Activated naive CD4-positive, alpha-beta T cell treated with anti-CD3 and anti-CD28 coated beads, Interleukin-2, amount 50 U/mL, for 72 hours (primary cell): ENCODE measurements at places on chromosomes 5 and 9. TPM values are rescaled to one million over a fixed set of nuclear protein-coding genes. Genes with fewer than 3 reads are reported as not detected.

The SNX30 gene
- 5.6 TPM for total RNA-seq

The IL9 gene
- 0.43 TPM for total RNA-seq

GRCh38 chr5:172640822-172641358, at the start of gene NEURL1B:
TSS of gene NEURL1B (plus strand) at chr5:172641263. CDS start at chr5:172641407, 144 bp downstream.
- peak; percentile 57 for DNase-seq

DNA sequence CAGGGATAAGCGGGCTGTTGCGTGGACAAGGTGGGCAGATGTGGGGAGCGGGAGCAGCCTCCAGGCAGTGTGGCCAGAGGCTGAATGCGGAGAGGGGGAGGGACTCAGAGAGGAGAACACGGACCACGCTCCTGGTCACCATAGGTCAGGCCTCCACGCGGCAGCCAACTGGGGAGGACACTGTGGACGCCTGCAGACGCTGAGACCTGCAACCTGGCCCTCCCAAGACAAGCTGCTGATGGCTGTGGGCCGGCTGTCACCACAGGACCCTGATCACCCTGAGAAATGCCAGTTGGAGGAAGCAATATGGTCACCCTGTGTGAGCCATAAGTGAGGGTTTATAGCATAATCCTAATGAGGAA, 16.8 kb downstream of the LPCAT1 start:
- no peak for DNase-seq

GRCh38 chr9:133718563-133719315, 19.4 kb downstream of the SARDH start:
- no peak for DNase-seq

DNA sequence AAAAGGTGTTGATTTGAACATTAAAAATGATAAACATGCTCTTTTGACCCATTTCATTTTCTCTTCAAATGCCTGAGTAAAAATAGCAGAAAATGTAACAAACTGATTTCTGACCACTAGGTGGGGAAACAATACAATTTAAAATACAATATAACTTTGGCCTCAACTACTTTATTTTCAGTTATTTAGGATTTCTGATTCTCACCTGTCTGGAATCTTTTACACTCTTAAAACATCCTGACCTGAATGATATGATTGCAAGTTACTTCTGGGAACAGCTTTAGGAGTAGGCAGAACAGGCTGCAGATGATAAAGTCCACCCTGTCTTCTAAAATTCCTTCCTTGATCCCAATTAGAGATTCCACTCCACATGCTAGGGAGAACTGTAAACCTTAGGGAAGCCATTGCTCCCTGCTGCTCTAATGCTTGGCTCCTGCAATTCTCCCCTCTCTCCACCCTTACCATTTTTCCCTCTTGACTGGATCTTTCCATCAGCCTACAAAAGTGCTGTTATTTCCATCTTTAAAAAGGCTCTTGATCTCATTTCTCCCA, 70.3 kb downstream of the FYB1 start:
- DNase-seq, result no peak

The CNTFR gene
- total RNA-seq, result 0.34 TPM

The FTMT gene
- total RNA-seq, result not detected

- no peak for DNase-seq
Measured at GRCh38 chr5:76717222-76718083, 1.5 kb downstream of the F2R start.

DNA sequence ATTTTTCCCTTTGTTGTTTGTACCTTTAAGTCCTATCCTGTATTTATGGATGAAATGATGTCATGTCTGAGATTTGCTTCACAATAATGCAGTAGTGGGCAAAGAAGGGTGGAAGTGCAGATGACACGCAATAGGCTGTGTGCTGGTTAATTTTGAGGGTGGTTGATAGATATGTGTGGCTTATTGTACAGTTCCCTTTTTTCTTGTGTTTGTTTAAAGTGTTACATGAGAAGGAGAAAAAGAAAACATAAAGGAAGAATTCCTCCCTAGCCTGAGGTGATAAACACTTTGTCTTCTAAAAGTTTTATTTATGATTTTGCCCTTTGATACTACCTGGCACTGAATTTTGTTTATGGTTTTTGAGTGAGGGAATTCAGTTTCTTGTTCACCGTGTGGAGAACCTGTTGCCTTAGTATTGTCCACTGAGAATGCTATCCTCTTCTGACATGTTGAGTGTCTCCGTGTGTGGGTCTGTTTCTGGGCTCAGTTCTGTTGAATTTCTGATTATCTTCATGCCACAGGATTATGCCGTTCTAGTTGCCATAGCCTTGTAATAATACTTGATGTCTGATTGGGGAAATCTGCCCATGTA, 52.3 kb upstream of the FAM120AOS start:
- DNase-seq, result no peak

GRCh38 chr5:104084896-104085295, 522.3 kb upstream of the NUDT12 start:
- no peak for DNase-seq

- DNase-seq, result no peak
Measured at GRCh38 chr9:12859704-12860251, 85.0 kb downstream of the LURAP1L start.

DNA sequence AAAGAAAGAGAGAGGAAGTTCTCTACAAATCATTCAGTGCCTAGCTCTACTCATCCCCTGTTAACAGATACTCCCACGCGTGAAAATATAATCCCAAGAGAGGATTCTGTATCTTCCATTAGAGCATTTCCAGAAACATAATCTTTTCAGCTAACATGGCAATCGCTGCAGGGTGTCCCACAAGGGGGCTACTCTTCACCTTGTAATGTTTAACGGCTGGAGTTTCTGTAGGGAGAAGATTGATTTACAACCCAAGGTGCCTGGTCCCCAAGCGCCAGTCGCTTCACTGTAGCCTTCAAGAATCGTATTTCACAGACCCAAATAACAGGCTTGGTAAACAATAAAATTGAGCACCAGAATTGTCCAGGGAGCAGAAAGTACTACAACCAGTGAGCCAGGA, 318.7 kb downstream of the TLE1 start:
- no peak for DNase-seq

DNA sequence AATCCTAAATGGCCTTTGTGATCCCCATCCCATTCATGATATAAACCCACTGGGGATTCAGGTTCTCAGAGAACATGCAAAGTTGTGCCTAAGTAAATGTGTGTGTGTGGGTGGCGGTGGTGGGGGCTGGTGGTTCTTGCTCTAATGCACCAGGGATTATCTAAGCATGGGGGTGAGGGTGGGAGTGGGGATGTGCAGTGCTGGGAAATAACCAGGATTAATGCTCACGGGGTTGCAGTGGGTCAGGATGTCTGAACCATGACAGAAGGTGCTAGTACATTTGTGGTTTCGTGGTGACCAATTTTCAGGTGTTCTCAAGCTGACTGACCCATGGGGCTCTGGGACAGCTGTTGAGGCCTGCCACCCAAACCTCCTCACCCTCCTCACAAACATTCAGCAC, 101.0 kb downstream of the ZNF608 start:
- DNase-seq, result no peak

DNA sequence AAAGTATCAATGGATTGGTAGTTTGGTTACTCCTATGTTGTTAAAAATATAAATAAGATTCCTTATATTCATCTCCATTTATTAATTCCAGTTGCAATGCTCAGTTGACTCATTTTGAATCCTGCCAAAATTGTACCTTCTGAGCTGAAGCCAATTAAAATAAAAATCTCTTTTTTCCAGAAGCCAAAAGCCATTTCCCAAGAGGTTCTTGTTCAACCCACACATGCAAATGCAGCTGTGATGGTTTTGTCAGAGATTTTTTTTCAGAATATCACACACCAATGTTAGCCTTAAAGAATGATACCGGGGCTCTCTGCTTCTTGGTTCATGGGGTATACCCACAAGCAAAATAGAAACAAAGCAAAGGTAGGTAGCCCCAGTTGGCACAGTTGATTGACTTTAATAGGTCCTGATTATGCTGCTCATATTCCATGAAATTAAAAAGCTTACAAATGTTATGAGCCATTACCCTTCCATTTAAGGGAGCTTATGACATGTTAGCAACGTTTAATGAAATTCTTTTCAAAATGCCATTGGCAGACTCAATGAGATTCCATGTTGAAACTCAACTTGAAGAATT, 208.0 kb downstream of the SGCD start:
- no peak for DNase-seq

GRCh38 chr9:75389101-75389500, 300.8 kb downstream of the OSTF1 start:
- no peak for DNase-seq

The GCNT4 gene
- total RNA-seq, result 2.8 TPM

- DNase-seq, result no peak
Measured at GRCh38 chr9:137666955-137667670, 48.3 kb downstream of the EHMT1 start.

- DNase-seq, result no peak
Measured at GRCh38 chr9:37324691-37325490, 97.6 kb upstream of the GRHPR start.

- no peak for DNase-seq
Measured at GRCh38 chr5:54001976-54002775, 308.2 kb downstream of the ARL15 start.

DNA sequence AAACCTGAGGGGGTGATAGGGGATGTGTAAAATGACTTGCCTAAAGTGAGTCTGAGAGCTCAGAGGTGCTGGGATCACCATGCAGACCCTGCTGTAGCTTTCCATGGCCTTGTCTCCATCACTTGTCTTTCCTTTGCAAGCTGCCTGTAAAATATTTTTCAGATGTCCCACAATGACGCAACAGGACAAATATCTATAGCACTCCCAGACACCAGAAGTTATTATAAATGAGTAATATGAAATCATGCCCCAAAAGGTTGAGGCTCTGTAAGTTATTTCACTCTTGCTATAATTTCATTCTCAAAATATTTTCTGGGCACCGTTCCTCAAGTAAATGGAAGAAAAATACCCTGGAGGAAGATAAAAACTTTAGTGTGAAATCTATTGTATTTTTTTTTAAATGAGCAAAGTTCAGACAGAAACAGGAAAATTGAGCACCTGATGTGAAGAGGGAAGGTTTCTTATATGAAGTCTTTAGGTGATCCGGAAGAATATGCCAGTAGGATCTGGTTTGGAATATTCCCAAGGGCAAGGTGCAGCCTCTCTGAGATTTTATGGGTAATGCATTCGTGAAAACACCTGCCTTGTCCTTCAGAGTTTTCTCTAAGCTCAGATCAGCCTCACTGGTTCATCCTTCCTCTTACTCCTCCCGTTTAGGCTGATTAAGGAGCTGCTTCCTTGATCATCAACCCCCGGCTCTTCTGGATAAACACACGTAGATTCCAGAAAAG, 138.3 kb upstream of the DMAC1 start:
- DNase-seq, result no peak

The PCDHGA2 gene
- not detected for total RNA-seq

GRCh38 chr9:127751269-127752054, 16.4 kb upstream of the TOR2A start:
- DNase-seq, result no peak

The GKAP1 gene
- total RNA-seq, result 7.7 TPM

- no peak for DNase-seq
Measured at GRCh38 chr5:119966028-119966427, 336.7 kb downstream of the FAM170A start.

The N4BP3 gene
- total RNA-seq, result 0.80 TPM
